ENCODE measurements at places on chromosomes 11 and 22.

GRCh38 chr11:69342588-69343330 is 48.8 kb downstream of the MYEOV start:
- no peak for DNase-seq

DNA sequence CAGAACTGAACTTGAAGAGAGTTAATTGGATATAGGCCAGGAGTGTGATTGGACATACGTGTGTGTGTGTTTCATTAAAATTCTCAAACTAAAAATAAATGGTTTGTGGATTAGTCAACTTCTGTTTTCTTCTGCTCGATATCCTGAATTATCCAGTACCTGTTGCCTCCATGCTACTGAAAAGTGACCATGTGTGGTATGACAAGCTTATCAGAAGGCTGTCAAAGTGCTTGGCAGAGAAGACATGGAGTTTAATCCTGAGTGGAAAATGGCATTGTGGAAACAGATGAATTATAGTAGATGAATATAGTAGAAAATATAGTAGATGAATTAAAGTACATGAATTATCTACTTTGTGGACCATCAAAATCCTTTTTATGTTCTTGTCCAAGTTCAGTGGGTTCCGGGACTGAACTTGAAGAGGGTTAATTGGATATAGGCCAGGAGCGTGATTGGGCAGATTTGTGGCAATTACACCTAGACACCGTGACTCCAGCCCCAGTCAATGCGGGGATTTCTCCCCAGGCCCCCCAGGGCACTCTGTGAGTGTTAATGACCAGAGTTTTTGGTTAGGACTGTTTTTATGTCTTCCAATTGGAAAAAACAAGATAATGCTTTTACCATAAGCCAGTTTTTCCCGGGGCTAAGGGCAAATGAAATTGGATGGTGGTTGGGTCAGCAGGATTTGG is 30.1 kb downstream of the GRAMD1B start:
- no peak for DNase-seq

DNA sequence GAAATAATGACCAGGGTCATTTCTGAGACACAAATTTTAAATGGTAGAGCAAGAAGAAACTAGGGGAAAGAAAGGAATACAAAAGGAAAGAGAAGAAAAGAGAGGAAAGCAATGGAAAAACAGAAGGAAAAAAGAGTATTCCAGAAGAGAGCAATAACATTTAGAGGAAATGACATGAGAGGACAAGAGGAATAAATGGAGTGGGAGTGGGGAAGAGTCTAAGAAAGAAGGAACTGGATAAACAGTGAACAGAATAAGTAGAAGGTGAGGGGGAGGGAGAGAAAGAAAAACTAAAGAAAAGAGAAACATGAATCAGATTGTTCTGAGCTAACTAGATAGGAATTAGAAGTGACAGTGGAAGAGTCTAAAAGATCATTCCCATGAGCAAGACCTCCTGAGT is 28.4 kb downstream of the PRDM10 start:
- peak; percentile 43 for DNase-seq

DNA sequence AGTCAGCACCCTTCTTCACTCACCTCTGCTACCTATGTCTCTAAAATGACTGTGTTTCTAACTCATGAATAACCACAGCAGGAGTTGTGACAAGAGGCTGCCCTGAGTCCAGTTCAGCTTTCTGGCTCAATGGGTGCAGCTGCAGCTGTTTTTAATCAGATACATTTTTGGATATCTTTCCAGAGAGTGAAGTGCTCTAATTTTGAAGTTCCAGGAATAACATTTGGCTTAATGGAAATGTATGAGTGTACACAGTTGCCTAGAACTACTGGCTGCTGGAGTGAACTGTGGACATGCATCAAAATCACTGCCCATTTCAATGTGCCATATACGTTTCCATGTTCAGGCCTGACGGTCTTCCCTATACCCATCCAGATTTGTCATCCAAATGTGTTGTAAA is 769.5 kb upstream of the ANO3 start:
- no peak for DNase-seq

- DNase-seq, result peak; percentile 45
Observed at GRCh38 chr11:77472991-77473800, 698 bp downstream of the PAK1 start.

GRCh38 chr22:45254388-45254787 is 13.7 kb upstream of the KIAA0930 start:
- no peak for DNase-seq

DNA sequence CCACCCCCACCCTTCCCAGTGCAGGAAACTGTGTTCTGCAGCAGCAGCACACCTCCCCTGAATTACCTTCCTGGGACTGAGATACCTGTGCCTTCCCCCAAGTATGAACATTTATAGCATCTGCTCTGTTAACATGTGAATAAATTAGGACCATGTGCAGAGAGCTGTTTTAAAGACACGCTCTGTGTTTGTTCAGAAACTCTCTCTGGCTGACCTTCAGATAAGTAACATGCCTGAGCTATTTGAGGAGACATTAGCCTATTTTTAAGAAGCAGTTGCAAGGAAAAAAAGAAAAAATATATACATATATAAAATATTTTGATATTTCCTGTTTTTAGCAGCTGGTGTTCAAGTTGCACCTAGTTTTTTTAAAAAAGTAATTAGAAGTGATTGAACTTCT is 5.4 kb downstream of the NAV2 start:
- no peak for DNase-seq

DNA sequence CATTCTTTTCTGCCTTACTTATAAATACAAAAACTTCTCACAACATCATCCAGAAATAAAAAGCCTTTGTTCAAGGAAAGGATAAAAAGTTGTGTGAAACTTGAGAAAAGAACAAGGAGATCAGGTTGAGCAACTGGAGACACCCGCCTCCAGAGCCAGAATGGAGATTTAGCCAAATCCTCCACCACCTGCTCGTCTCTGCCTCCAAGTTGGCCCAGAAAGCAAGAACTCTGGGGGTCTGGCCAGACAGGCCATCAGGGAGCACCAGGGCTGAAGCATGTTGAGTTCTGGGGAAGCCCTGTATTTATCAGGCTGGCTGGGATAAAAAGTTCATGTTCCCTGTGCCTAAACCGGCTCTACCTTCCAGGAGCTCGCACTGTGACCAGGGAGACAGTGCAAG is 14.9 kb downstream of the SMCO4 start:
- no peak for DNase-seq

DNA sequence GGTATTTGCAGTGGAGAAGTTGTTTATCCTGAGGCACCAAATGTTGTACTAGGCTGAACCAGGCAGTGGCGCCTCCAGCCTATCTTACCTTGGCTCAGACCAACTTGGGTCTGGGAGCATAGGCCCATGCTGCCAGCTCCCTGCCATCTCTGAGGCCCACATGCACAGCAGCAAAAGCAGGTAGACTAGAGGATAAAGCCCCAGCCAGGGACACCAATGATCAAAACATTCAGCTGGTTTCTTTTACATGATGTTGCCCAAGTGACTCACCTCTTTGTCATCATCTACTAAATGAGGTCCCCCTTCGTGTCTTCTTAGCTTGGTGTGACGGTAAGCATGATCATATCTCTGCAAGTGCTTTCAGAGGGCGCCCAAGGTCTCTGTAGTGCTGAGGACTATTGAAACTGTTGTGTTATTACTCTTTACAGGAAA is 112.1 kb upstream of the DRD2 start:
- DNase-seq, result no peak

DNA sequence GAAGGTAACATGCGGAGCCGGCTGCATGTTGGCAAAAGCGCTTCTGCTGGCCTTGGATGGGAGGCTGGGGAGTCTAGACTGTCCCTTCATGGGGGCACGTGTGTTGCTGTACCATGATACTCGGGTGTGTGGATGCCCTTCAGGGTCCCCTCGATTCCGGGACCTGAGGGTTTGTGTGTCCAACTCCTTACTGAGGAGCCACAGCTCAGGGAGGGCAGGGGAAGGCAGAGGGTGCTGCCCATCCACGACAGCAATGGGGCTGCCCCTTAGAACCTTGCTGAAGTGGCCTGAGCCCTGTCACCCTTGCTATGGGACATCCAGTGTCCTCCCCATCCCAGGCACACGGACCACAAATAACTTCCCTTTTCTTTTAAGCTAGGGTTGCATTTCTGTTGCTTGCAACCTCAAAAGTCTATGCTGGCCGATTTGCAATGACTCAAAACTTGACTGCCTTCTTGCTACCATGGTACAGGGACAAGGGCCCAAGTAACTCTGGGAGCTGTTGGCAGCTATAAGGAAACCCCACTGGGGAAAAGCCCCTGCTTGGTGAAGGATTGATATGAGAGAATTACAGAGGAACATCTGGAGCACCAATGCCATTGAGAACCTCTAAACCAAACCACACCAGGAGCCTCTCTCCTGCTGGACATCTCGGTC is 43.8 kb downstream of the RTL6 start:
- DNase-seq, result no peak

- DNase-seq, result no peak
Observed at GRCh38 chr11:34203377-34203871, 98.0 kb downstream of the NAT10 start.

DNA sequence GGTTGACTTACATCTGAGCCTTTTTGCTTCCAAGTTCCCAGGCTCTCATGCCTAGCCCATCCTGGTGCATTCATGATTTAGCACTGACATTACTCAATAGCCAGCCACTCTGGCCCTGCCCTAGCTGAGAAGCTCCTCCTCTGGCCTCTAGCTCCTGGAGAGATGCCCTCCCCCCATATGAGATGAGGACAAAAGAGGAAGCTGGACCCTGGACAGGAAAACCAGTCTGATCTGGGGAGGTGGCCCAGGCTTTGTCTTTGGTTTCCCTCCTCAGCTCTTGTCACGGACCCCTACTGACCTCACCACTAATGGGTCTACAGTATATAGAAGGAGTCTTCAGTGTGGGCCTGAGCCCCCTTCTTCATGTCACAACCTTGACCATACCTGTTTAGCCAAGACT is 3.0 kb downstream of the RHOG start:
- DNase-seq, result no peak

All from AG08396 (cell line).